ENCODE measurements at places on chromosomes 7 and 10. TPM values are rescaled to one million over a fixed set of nuclear protein-coding genes. Genes with fewer than 3 reads are reported as not detected.

LIPK gene
- total RNA-seq: not detected

CDK1 gene
- total RNA-seq: 89.5 TPM

SSC4D gene
- 1.6 TPM for total RNA-seq

BLNK gene
- total RNA-seq: not detected

PRF1 gene
- not detected for total RNA-seq

TRIL gene
- not detected for total RNA-seq

TAS2R5 gene
- 0.51 TPM for total RNA-seq

MYOF gene
- total RNA-seq: 183 TPM

SPAM1 gene
- total RNA-seq: not detected

CLDN3 gene
- 2.8 TPM for total RNA-seq

AGBL3 gene
- 0.55 TPM for total RNA-seq

GIMAP1 gene
- not detected for total RNA-seq

WNT8B gene
- total RNA-seq: not detected

SPOCK2 gene
- total RNA-seq: 0.51 TPM

MSRB2 gene
- total RNA-seq: 15.9 TPM

MMP21 gene
- total RNA-seq: not detected

SEC31B gene
- 1.3 TPM for total RNA-seq

ECD gene
- total RNA-seq: 30.2 TPM

ASZ1 gene
- total RNA-seq: not detected

NKX2-3 gene
- 0.07 TPM for total RNA-seq

Measured in A549 treated with GW870086 at 1 μM for 4 hours (cell line).